ENCODE measurements at places on chromosomes 7 and 10.

DNA sequence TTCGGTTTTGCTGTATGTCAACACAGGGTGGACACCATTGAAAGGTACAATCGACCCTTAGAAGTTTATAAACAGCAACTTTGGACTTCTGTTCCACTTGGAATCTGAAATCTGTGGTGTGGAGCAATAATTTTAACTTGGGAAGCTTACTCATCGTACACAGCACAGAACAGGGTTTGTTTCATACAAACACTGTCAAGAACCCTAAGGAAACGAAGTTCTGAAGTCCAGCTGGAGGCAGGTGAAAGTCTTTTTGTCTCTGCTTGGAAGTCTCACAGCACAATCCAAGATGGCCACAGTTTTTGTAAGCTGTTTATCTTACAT lies 31.5 kb downstream of the NMT2 start:
- no peak for DNase-seq

- DNase-seq: no peak
Observed at GRCh38 chr10:21099291-21100062, 202.4 kb upstream of the NEBL start.

- DNase-seq: no peak
Observed at GRCh38 chr10:97069576-97070362, 116.0 kb downstream of the SLIT1 start.

DNA sequence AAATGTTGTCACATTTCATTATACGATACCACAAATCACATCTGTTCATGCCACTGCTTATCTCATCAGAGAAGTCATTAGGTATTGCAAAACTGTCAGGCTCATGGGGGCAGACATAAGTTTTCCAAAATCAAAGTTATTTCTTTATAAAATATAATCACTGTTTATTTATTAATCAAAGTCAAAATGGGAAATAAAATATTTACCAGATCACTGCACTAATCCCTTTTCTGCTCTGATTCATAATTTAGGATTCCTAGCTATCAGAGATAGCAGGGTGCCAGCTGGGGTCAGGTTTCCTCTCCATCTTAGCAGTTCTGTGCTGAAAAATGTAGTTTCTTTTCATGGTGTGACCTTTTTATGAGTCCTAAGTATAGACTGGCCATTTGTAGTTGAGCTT lies 117.7 kb upstream of the LANCL2 start:
- DNase-seq: no peak

DNA sequence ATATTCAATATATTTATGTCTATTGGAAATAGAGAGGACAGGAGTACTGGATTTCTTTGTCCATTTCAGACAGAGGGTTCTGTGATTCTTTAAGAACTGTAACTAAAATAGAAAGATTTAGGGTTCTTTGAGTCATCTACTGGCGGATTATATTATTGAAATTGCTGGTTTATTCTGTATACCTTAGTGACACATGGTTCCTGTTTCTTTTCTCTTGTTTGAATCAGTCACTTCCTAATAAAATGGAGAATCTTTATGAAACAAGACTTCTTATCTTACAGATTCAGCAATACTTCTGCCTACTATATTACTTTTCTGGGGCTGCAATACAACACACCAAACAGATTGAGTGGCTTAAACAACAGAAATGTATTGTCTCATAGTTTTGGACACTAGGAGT lies 20.8 kb upstream of the ZNF800 start:
- no peak for DNase-seq

- DNase-seq: no peak
Observed at GRCh38 chr10:92108120-92108519, 182.8 kb downstream of the CPEB3 start.

DNA sequence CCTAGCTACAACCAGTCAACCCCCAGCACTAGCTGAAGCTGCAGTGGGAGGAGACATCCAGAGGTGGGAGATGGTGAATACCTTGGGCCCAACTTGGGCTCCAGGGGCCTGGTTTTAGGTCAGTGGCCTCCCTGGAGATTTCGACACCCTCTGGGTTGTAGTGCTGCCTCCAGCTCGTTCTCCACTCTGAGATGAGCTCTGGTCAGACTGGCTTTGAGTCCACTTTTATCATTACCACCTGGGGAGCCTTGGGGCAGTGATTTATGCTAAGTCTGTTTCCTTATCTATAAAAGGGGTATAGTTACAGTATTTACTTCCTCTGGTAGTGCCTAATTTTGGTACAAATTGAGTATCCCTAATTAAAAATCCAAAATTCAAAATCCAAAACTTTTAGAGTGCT lies 22.8 kb downstream of the PPIA start:
- no peak for DNase-seq

DNA sequence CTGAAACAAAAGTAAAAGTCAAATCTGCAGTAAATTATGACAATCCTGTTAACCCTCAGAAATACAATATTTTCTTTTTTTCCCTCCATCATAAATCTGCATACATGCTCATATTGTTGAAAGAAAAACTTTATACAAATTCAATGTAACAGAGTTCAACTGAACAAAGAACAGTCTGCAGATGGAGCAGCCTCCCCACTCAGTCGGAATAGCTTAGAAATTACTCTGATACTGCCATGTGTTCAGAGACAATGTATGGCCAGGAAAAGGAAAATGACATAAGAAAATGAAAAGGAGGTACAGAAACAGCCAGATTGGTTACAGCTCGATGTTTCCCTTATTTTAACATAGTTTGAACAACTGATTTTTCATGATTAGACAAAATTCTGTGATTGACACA lies 651.9 kb upstream of the COBL start:
- no peak for DNase-seq

- no peak for DNase-seq
Observed at GRCh38 chr10:90378524-90379076, 479.2 kb downstream of the HTR7 start.

DNA sequence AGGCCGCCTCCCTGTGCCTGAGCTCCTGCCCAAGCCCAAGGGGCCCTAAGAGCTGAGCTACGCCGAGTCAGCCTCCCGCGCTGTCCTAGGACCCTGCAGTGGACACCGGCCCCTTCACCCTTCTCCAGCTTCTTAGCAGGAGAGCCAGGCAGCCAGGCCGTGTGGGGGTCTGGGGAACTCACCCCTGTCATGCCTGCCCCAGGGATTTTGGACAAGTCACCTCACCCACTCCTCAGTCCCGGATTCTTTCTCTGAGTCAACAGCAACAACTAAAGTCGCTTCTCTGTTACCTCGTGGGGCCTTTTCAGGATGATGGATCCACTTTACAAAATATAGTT lies 79.3 kb downstream of the MKI67 start:
- DNase-seq: no peak

- no peak for DNase-seq
Observed at GRCh38 chr7:142450695-142451094, 192.8 kb upstream of the PRSS58 start.

DNA sequence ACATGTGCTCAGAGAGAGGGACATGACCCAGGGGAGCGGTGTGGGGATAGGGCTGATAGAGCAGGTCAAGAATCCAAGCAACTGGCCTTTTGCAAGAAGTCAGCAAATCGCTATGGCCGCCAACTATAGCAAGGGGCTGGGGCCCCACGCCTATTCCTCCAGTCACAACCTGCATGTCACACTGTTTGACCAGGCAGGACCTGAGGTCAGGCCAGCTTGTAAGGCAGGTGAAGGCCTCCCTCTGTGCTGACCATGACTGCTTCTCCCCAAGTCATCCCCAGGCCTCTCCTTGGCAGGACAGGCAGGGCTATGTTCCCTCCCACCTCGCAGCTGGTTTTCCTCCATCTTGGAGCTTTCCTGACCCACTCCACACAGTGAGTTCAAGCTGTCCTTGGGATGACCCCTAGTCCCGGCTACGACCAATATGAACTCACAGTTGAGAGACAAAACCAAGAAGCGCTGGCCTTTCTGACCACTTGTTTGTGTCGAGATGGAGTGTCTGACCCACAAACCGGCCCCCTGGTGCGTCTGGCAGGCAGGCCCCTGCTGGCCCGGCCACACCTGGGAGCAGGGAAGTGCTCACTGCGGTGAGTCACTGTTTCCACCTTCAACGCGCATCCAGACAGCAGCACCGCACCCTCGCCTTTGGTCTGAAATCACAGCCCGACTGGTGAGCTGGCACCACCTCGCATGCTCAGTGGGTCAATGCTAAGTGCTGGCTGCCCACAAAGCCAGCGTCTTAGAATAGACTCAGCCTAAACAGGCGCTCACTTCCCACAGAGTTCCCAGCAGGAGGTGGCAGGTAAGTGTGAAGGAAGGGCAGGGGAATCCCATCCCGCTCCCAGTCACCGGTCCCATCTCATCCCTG lies 81.4 kb downstream of the VWA2 start:
- DNase-seq: no peak

DNA sequence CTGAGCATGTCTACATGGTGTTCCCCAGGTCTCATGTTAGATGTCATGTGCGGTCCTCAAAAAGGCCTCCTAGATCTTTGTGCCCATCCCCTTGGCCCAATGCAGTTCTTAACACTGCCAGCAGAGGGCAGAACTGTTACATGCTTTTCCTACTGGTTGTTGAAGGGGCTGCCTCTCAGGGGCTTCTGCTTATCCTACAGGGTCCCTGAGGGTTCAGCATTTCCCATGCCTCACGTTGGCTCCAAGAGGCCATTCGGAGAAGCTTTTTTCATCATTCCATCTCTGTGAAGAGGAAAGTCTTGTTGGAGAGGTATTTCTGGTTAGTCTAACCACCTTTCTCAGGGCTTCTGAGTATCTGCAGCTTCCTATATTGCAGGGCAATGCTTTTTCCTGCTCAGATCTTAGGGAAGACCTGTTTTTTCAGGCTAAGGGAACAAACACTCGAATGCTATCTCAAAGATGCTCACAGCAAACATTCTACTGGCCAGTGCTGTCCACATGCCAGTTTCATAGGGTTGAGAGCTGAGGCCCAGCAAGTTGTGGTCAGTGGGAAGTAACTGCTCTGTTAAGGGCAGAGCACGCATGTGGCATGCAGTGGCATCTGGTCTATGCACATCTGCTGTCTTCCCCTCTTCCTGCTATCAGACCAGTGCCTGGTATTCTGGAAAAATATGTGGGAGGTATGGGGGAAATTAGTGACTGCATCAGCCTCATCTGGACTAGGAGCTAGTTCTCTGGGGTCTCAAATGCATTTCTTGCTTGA lies 31.5 kb downstream of the MBL2 start:
- DNase-seq: no peak

DNA sequence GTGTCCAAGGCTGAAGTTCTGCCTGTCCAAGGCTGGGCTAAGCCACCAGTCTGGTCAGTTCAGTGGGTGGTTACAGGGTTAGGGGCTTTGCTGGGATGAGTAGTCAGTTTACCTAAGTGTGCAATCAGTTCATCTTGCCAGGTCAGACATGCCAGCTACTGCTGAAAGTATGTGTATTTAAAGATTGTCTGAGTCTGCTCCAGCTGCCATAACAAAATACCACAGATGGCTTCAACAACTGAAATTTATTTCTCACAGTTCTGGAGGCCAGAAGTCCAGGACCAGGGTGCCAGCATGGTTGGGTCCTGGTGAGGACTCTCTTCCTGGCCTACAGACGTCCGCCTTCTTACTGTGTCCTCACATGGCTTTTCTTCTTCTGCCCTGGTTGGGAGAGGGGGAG lies 52.4 kb upstream of the TNS3 start:
- DNase-seq: no peak

DNA sequence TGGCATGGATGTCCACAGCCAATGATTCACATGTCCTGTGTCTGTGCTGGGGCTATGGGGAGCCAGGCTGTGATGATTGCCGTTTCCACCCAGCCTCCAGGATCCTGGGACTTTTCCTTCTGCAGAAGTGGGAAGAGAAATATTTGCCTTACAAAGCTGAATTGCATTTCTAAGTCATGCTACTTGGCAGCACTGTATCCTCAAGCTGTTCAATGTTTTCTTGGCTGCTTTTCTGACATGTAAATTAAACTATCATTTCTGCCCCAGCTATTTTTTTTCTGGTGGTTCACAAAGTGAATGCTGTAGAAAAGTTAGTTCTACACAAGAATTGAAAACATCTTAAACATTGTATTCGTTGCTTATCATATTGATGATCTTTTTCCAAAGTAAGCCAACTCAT lies 51.9 kb upstream of the TCERG1L start:
- peak; percentile 6 for DNase-seq

- DNase-seq: peak; percentile 17
Observed at GRCh38 chr10:21261842-21262294, 263.6 kb downstream of the SKIDA1 start.

DNA sequence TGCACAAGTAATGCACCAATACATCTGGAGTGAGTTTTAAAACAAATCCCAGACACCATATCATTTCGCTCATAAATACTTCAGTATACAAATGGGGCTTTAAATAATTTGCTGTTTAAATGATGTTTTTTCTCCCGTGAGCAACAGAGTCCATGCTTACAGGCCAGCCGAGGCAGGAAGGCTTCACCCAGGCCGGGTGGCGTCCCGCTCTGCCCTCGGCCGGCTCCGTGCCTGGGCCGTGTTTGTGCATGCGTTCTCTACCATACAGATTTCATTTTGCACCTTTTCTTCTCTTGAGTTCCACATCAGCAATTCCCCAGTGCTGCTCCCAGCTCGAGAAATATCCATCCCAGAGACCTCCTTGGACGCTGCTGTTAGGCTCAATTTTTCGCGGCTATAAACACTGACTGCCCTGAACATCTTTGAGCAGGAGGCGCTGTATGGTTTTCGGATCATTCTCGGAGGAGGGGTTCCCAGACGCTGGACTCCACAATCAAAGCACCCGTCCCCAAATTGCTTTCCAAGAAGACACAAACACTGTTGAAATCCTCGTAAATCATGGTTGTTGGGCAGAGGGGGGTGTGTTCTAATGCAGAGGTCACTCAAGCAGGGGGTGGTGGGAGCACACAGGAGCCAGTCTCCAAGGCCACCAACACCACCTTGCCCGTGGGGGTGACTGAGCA lies 91.6 kb downstream of the MICALL2 start:
- DNase-seq: no peak

DNA sequence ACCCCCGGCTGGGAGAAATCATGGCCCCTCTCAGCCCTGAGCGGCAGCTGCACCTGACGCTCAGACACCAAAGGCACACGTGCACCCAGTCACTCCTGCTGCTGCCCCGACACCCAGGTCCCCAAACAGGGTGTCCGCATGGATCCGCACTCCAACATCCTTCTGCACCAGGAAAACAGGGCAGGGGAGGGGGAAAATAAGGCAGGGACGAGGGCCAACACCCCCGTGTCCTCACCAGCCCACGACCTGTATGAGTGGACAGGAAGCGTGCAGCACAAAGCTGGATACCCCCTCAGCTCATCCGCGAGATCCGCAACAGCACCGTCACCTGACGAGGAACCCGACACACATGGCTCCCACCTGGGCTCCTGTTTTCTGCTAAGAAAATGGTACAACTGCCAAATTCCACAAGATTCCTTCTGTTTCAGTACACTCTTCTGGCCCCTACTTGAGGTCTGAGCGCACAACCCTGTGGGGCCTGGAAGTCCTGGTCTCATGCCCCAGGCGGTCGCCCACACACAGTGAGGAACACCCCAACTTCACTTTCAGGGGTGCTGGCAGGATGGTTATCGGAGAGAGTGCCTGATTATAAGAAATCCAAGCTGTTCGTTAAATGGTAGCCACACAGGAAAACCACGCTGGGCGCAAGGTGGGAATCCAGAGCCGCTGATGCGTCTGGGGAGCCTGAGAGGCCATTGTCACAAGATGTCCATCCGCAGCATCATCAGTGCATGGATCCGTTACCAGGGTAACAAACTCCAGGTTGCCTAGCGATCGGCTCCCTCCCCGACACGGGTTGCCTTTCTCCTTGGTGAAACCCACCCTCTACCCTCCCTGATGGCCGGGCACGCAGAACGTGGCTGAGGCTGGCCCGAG lies 63.6 kb downstream of the ZRANB1 start:
- no peak for DNase-seq
